ENCODE measurements at places on chromosomes 1 and 21.

- no peak for DNase-seq
Observed at GRCh38 chr1:109704173-109704572, 7.9 kb upstream of the GSTM5 start.

DNA sequence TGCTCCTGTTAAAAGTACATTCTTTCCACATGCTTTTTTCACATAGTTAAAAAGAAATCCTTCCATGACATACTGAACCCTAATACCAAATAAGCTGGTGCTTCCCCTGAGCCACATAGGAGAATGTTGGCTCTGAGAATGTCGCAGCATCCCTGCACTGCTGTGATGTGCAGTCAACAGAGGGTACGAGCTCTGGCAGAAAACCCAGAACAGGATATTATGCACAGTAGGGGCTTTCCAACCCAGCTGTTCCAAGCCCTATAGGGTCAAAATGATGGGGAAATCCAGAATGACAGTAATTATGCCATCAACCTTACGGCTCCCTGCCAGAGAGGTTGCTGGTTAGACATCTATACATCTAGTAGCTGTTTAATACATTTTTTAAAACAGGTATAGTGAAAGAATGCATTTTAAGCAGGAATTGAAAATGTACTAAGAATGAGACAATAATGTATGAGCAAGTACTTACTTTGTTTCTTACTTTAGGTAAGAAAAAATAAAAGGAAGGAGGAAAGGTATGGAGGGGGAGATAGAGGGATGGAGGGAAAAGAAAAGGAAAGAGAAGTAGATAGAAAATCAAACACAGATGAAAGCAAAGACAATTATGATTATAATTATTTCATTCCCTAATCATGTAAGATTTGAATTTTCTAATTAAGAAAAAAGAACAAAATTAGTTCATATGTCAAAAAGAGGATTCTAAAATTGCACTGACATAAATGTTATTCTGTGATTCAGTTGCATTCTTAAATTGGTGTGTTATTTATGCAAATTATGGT is 126.0 kb downstream of the NR5A2 start:
- peak; percentile 36 for DNase-seq

DNA sequence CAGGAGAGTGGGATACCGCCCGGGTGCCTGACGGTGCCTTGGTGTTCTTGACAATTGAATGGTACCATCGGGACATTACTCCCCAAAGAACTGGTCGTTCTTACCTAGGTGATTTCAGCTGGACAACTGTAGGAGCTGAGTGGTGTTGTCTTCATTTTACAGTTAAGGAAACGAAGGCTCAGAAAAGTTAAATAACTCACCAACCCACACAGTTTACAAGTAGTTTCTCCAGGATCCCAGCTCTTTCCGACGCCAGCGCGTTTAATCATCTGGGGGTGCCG is 1.6 kb downstream of the PIK3CD start:
- no peak for DNase-seq

GRCh38 chr1:201511941-201512539 is 5.1 kb upstream of the CSRP1 start:
- no peak for DNase-seq

- DNase-seq = no peak
Observed at GRCh38 chr21:29390778-29391177, 92.1 kb downstream of the BACH1 start.

GRCh38 chr1:9150582-9151327 is 21.9 kb upstream of the GPR157 start:
- no peak for DNase-seq

DNA sequence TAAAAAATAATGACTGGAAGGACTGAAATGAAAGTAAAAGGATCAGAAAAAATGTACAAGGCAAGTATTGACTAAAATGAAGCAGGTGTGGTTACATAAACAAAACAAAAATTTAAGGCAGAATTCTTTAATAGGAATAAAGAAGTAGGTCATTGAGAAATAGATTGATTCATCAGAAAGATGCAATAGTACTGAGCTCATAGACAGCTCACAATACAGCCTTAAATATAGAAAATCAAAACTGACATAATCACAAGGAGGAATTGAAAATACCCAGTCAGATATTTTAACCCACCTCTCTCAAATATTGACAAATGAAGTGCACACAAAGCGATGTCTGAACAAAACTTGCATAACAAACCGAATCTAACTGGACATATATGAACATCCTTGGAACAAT is 366.8 kb upstream of the DPYD start:
- no peak for DNase-seq

DNA sequence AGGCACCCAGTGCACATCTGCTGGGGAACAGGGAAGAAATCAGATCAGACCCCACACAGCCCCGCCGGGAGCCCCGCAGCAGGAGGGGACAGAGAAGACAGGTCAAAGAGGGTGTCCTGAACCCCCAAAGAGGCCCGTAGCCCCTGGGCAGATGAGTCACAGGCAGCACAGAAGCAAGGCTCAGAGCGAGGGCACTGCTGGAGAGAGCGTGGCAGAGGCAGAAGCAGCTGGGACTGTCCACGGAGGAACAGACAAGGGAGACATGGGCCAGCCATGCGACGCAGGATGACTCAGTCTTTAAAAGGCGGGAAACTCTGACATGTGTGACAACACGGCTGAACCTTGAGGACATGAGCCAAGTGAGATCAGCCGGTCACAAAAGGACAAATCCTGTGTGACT is 14.5 kb upstream of the PRDM16 start:
- no peak for DNase-seq

GRCh38 chr1:23533246-23534023 is 2.4 kb upstream of the E2F2 start:
- DNase-seq = no peak

DNA sequence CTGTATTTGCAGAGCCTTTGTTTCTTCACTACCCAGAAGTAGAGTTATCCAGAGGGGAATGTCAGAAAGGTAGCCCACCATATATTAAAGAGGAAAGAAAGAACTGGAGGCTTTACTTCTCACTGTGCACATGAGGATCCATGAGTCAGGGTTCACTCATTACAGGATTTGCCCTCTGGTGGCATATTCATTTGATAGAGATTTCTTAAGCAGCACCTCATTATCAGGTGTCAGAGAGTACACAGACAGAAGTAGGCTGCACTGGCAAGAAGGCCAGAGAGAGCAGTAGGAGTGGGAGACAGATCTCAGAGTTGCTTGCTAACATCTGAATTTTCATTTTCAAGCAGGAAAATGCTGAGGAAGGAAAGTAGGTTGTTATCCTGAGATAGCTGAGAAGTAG is 123.8 kb downstream of the PIK3R3 start:
- DNase-seq = no peak

DNA sequence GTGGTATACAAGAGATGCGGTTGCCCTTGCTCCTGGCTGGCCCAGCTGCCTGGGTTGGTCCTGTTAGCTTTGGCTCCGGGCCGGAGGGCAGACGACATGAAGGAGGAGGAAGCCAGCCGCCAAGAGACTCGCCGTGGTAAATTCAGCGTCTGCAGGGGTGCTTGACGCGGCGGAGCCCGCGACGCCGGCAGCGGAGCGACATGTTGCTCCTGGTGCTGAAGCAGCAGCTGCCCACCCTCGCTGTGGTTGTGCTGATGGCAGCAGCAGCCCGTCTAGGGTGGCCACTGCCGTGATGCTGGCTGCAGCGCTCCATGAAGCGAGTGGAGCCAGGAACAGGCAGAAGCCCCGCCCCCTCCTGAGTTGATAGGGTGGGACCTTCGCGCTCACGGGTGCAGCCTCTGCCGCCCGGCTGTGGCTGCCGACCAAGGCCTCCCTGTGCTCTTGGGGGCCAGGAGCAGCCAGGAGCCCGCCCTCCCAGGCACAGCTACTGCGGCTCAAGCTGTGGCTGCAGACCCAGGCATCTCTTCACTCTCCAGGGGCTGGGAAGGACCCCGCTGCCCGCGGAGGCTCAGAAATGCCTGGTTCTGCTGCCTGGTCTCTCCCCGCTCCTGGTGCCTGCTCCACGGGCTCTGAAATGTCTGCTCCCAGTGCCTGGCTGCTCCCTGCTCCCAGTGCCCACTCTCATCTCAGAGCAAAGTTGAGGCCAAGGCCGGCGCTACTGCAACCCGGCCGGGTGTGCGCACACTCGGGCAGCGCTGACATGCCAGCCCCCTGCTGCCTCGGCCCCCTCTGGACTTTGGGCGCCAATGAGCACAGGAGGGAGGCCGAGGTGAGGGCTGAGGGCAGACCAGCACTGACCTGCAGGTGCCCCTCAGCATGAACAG is 4.4 kb upstream of the ZNF692 start:
- peak; percentile 81 for DNase-seq

DNA sequence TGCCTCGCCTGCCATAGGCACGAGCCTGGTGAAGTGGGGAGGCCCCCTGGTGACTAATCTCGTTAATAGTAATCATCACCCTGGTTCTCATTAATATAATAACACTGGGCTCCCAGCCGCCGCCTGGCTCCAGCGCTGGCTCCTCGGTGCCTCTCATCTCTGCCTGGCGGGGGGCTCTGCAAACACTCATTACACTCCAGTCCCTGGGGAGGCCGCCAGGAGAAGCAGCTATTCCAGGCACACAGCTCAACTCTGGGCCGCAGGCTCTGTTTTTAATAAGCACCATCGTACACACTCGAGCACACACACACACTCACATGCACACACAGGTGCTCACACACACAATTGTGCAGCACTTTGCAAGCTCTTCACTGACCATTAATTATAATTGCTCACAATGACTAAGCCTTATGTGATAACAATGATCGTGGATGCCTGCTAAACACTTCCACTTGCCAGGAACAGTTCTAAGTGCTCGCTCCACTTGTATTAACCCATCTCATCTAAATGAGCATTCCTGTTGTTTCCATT is 52.2 kb downstream of the SDC3 start:
- no peak for DNase-seq

GRCh38 chr1:68232289-68233148 is at the start of gene WLS:
WLS (minus strand) TSS chr1:68232523; CDS start chr1:68232299, 224 bp downstream.
- no peak for DNase-seq

DNA sequence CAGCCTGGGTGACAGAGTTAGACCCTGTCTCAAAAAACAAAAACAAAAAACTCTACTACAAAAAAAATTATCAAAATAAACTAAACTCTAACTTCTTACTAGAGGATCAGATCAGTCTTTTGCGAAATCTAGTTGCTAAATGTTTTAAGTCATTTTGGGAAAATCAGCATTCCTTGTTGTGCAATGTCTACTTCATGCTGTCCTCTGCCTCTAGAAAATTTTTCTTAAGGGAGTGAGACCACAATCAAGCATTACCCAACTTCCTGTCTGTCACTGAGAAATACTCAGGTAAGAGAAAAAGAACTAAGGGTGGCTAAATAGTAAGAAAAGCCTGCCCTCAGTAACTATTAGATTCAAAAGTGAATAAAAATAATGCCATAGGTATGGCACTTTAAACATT is 67.2 kb upstream of the FOXD3 start:
- DNase-seq = no peak

DNA sequence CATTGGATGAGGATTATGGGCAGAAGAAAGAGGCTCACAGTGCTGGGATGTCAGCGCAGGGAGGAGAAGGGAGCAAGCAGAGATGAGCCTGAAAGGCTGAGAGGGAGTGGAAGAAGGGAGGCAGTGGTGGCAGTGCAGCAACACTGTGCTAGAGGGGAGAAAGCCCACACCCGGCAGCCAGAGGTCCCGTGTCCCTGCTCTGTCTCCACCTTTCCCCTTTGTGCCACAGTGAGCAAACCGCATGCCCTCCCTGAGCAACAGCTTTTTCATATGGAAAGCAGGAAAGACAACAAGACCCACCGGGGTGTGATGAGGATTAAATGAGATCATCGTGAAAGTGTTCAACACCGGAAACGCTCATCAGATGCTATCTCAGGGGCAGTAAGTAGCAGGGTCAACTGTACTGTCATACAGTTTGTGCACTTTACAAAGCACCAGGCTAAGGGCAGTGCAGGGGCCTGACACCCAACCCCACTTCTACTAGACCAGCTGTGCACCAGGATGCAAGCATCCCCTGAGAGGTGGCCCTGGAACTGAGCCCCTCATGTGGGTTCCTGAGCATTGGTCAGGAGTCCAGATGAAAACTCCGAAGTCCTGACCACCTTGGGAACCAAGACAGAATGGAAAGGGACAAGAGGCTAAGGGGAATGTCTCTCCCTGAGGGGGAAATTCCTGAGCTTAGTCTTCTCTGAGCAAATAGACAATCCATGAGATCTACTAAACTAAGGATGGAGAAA is 9.1 kb downstream of the NHLH1 start:
- no peak for DNase-seq

GRCh38 chr1:109634771-109635750 is 15.4 kb downstream of the AMPD2 start:
- peak; percentile 9 for DNase-seq

GRCh38 chr1:201448990-201449389 is 20.0 kb downstream of the PHLDA3 start:
- no peak for DNase-seq

DNA sequence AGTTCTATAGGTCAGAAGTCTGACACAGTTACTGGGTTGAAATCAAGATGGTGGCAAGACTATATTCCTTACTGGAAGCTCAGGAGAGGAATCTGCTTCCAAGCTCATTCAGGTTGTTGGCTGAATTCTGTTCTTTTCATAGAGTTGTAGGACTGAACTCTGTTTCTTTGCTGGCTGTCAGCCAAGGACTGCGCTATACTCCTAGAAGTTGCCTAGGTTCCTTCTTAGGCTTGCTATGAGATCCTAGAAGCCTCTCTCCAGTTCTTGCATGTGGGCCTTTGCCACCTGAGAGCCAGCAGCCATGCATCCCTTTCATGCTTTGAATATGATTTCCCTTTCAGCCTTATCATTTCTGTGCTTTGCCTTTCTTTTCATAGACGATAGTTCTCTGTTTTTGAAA is 176.4 kb downstream of the RPS6KC1 start:
- DNase-seq = no peak

- no peak for DNase-seq
Observed at GRCh38 chr1:51912881-51913280, 34.4 kb upstream of the NRDC start.

GRCh38 chr1:38581396-38581795 is 278.2 kb downstream of the RRAGC start:
- no peak for DNase-seq

DNA sequence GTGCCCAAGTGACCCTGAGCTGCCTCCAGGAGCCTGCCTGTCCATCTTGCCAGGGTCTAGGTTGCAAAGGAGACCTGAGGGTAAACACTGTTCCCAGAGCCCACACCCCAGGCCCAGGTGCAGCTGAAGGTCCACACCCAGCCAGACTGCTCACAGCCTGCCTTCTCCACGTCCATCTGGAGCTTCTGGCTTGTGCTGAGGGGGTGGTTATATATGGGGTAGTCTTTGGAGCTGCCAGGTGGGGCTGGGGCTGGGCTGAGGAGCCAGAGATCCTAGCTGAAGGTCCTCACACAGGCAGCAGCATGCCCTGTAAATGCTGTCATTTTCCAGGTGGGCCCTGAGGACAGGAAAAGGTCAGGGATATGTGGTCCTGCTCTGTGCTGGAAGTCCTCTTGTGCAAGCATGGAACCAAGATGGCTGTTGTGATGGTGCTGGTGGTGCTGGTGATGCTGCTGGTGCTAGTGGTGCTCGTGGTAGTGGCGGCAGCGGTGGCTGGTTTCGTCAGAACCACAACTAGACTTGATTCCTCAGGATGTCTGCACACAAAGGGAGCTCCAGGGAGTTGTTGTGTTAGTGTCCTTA is 182.7 kb downstream of the MATN1 start:
- DNase-seq = no peak

DNA sequence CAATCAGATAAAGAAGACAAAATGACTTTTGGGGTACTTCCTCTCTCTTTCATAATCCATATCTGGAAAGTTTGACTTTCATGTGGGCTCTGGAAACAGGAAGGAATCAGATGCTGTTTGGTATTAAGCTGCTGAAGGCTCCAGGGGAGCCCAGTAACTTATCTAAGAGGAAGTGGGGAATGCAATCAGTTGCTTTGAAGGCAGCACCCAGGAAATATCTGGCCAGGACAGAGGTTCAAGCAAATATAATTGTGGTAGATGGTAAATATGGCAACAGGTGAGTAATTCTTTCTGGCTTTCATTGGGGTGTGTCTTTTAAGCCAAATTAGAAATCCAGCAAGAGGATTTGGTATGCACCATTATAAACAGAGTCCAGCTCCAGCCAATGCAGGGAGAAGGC is 44.4 kb downstream of the COLGALT2 start:
- DNase-seq = no peak

All from stimulated activated naive CD4-positive, alpha-beta T cell treated with Interleukin-2 at 50 U/mL for 16 hours (primary cell).